Activated CD4-positive, alpha-beta T cell treated with anti-CD3 and anti-CD28 coated beads for 24 hours (primary cell): ENCODE measurements at places on chromosomes 4 and X.
A peak's percentile ranks its signal among the peaks of the same experiment; 100 is the strongest.

DNA sequence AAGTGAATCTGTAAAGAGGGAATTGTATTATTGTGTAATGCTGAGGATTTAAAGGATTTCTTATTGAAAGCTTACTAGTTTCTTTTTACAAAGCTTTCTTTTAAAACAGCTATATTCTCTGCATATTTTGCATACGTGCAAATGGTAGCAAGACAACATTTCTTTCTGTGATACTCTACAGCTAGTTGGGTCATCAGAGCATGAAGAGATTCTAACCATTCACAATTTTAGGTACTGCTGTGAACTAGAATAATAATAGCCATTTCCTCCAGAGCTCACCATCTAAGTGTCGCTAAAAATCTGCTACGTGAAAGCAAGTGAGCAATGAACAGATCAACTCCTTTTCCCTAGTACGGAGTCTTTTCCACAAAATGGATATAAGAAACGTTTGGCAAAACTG is 37.3 kb downstream of the ARHGAP6 start:
- no peak for DNase-seq

DNA sequence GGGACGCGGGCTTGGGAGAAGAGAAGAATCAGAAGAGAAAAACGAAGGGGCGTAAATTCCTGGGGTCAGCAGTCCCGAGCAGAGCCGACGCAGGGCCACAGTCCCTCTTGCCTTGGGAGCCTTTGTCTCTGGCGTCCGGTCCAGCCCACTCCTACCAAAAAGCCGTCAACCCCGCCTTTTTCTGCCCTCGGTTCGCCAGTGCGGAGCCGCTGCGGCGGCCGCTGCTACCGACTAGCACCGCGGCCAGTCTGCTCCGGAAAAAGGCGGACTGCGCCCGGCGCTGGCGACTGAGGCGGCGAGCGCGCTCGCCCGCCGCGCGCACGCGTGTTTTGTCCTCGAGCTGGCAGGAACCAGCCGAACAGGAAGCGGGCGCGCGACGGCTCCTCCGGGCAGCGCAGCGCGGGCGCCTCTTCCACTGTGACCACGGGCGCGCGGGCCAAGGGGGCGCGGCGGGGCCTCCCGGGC is 502 bp downstream of the HNRNPDL start:
- no peak for DNase-seq

DNA sequence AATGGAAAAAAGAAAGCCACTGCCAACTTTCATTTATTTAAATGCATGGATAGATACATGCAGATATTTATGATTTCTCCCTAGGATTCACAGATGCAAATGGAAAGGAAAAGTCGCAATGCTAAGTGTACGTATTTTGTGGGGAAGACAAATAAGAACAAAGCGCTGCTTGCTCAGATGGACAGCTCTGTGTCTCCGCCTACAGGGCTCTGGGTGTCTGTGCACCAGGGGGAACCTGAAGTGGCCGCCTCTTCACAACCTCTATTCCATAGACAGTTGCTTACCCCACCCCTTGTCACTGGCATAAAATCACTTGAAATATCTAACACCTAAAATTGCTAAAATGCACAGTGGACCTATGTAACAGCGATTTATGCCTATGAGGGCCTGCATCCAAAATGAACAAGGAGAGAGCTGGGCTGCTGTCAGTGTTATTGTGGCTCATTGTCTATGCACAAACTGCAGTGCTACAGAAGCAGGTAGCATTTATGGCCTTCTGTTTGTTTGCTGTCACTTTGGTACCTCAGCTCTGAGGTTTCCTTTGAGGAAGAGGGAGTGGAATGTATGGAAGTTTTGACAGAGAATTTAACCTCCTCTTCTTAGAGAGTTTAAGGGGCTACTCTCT is 58.6 kb upstream of the PAGE1 start:
- peak; percentile 13 for DNase-seq

- DNase-seq = no peak
Measured at GRCh38 chr4:129153700-129154099, 57.7 kb downstream of the C4orf33 start.

- DNase-seq = peak; percentile 40
Measured at GRCh38 chr4:40316782-40317635, 18.1 kb upstream of the CHRNA9 start.

- peak; percentile 58 for DNase-seq
Measured at GRCh38 chr4:185183622-185184281, 20.0 kb downstream of the CFAP97 start.

- no peak for DNase-seq
Measured at GRCh38 chrX:75303795-75304194, 29.9 kb downstream of the UPRT start.

- no peak for DNase-seq
Measured at GRCh38 chr4:2059046-2059725, at the start of gene NAT8L. TSS of gene NAT8L (plus strand) at chr4:2059327. CDS start at chr4:2059512, 185 bp downstream.

DNA sequence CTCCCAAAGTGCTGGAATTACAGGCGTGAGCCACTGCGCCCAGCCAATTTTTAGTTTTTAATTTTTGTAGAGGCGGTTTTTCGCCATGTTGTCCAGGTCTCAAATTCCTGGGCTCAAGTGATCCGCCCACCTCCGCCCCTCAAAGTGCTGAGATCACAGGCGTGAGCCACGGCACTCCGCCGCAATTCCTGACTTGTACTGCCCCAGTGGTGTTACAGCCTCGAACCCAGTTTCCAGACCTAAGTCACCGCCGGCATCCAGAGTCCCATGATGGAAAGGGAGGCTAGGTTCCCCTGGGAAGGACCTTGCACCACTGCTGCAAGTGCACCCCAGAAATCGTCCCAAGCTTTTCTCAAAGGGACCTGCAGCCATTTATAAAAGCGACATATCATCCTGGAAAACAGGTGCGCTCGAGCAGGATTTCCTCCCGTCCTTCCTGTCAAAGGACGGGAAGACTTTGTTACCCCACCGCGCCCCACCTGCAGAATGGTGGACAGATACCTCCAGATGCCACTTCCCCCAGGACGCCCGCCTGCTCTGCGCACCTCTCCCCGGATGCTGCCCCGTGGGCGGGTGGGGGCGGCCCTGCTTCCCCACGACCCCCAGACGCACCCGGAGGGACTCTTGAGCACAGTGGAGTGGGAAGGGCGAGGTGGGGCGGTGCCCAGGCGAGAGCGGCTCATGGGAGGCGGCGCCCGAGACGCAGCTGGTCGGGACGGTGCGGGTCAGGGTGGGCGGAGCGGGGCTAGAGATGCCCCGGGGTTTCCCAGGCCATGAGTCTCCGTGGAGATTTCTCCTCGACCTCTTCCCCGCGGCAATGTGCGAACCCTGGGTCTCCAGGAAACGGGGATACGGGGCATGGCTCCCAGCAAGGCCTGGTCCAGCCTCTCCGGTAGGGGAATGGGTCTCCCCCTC is 947 bp upstream of the RPL10 start:
- DNase-seq = no peak

DNA sequence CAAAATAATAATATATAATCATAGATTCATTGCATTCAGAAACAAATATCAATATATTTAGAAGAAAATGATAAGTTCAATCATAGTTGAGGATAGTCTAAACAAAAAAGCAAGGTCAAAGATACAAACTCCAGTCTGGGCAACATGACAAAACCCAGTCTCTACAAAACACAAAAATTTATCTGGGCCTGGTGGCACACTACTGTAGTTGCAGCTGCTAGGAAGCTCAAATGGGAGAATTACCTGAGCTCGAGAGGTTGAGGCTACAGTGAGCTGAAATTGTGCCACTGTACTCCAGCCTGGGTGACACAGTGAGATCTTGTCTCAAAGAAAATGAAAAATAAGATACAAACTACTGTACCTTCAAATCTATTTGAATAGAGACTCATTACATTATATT is 52.7 kb upstream of the ANXA10 start:
- no peak for DNase-seq

- DNase-seq = no peak
Measured at GRCh38 chr4:35342833-35343232, 901.5 kb downstream of the ARAP2 start.

GRCh38 chr4:54231419-54231767 is 2.3 kb downstream of the PDGFRA start:
- DNase-seq = no peak

GRCh38 chr4:15719506-15719905 is 16.6 kb downstream of the BST1 start:
- no peak for DNase-seq

DNA sequence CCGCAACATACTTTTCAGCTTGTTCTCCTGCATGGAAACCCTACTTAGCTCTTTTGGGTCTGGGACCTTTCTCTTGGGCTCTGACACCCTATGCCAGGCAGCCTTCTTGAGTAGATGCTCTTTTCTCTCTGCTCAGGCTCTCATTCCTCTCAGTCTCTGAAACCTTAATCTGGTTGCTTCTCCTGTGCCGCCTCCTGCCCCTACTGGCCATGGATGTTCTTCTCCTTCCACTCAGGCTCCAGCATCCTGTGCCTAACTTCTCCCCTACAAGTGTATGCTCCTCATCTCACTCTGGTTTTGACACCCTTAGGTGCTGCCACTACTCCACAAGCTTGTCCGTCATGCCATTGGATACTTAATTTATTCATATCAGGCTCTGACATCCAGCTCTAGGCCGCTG is 15.2 kb downstream of the BLTP1 start:
- no peak for DNase-seq

DNA sequence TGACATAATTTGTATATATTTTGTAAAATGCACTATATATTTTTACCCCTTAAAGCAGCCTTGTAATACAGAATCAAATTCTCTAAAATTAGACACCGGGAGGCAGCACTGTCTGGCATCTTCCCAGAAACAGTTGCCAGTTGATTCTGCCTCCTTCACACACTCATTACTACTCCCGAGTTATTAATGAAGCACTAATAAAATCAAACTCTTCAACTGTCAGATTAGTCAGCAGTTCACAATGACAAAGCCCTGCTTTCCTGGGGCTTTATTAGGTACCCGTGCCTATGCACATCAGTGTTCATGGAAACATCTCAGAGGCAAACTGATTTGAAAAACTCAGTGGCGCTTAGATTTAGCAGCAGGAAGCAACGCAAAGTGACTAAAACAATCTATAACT is 103.5 kb upstream of the VEGFC start:
- no peak for DNase-seq

DNA sequence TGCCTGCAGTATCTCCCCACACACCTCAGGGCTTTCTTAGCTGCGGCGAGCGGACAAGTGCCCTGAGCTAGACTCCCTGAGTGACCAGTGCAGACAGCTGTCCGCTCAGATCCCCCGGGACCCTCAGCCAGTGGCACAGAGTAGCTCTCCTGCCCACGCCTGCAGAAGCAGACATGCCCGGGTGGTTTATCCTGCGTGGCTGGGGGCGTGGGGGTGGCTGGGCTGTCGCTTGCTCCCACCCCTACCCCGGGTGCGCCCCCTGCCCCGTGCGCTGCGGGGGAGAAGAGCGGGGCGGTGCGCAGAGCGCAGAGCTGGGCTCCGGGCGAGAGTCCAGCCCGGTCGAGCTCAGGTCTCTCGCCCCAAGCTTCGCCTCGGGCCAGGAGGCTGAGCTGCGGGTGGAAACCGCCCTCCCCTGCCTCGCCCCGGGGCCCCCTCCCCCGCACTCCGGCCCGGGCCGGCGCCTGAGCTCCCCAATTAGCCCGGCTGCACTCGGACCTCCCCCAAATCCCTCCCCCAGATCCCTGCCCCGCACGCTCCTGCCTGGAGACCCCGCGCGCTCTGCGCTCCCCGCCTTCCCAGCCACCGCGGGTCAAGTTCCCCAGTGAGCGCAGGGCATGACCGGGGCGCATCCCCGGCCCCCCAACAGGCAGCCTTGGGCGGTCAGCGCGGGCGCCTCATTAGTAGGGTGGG is 11.7 kb upstream of the SHOX start:
- DNase-seq = no peak

DNA sequence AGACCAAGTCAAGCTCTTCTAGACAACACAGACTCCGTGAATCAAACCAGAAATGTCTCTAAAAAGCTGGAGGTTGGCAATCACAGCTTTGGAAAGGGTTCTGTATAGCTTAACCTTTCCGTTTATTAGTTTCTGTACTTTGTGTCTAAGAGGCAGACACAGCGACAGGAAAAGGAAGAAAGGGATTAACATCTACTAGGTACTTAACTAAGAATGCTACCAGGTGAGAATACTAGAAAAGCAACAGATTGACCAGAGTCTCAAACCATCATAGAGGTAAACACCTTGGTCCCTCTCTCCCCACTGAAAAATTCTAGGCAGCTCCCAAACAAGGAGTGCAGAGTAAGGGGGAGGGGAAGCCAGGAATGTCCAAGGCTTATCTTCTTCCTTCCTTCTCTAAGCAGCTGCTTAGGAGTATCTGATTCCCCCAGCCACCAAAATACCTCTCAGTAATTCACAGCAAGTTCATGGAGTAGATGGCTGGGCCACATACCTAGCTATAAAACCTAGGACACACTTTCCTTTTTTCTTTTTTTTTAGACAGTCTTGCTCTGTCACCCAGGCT is 80.8 kb downstream of the APBB2 start:
- DNase-seq = no peak

GRCh38 chr4:147040874-147041273 is 95.2 kb upstream of the TTC29 start:
- no peak for DNase-seq
